ENCODE measurements at places on chromosomes 2 and 18. TPM values are rescaled to one million over a fixed set of nuclear protein-coding genes. Genes with fewer than 3 reads are reported as not detected.

Gene ALK
- not detected for total RNA-seq

Gene SH2D6
- not detected for total RNA-seq

Gene CYP27A1
- 10.4 TPM for total RNA-seq

Gene RND3
- 43.1 TPM for total RNA-seq

Gene SERPINB5
- not detected for total RNA-seq

Gene PPP1R1C
- 33.1 TPM for total RNA-seq

Gene COLEC12
- 5.9 TPM for total RNA-seq

Gene TRIM43
- not detected for total RNA-seq

GRCh38 chr2:134146620-134147019 is 107.3 kb upstream of the MGAT5 start:
- DNase-seq = no peak

GRCh38 chr2:43169099-43169945 is 57.1 kb downstream of the ZFP36L2 start:
- DNase-seq = no peak

- no peak for DNase-seq
Observed at GRCh38 chr2:70938586-70938950, 2.9 kb downstream of the ATP6V1B1 start.

DNA sequence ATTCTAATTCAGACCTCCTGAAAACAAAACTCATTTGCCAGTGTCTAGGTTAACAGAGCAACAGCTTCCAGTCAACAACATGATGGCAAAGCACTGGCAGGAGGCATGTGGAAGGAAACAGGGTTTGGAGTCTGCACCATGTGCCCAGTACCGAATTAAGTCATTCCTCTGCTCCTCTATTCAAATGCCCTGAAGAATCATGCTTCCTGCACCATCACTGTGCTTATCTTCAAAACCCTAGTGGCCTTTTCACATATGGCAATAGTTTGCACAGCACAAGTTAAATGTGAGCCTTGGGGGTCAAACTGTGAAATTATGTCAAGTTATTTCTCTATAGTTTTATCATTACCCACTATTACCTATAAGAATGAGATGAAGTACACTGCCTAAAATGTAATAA is 75.4 kb upstream of the GRB14 start:
- no peak for DNase-seq

GRCh38 chr2:132669908-132670495 is at the start of gene LYPD1:
TSS of gene LYPD1 (minus strand) at chr2:132670205. CDS start at chr2:132669932, 273 bp downstream.
- DNase-seq = no peak

DNA sequence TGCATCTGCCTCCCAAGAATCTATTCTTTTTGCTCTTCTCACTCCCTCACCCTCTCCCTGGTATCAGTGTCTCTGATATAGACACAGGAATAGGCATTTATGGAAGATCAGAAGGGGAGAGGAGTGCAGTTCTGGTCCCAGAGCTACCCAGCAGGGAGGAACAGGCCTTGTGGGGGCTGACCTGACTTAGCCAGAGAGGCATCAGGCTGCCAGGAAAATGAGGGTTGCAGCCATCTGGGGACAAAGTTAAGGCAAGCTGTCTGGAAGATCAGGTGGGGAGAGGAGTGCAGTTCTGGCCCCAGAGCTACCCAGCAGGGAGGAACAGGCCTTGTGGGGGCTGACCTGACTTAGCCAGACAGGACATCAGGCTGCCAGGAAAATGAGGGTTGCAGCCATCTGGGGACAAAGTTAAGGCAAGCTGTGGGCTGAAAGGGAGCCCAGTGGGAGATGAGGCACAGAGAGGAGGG is 69.9 kb upstream of the HK2 start:
- DNase-seq = no peak

DNA sequence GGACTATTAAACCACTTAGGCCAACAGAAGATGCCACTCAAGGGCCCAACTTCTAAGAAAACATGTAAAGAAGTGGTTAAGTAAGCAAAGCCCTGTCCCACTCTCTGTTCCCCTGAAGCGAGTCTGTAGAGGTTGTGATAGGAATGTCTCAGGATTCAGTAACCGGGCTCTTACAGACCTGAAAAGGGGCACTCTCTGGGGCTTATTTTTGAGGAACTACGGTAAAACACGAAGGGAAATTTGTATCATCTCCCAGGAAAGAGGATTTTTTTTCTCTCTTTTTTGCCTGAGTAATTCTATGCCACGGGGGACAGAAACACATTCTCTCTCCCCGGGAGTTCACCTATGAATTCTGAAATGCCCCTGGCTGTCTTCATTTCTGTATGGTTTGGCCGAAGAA is 77.4 kb downstream of the VIT start:
- DNase-seq = no peak

GRCh38 chr2:69646714-69647113 is 3.2 kb upstream of the AAK1 start:
- DNase-seq = no peak

GRCh38 chr2:194822657-194823056 is 834.4 kb upstream of the SLC39A10 start:
- DNase-seq = no peak

- DNase-seq = no peak
Observed at GRCh38 chr2:12960671-12961070, 243.9 kb downstream of the TRIB2 start.

DNA sequence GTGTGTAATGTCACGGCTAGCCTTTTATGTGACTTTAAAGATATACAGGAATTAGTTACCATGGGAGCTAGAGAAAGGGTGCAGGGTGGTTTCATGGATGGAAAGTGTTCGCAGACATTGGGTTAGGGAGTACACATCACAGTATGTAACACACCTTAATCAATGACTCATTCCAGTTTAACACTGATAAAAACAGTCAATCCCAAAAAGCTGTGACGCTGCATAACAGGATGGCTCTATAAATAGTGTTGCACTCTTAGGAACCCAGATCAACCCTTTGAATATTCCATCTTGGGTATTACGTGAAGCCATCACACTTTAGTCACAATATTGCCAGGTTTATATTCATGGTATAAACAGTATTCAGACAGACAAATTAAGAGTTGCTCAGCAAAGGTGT is 33.6 kb downstream of the CAB39 start:
- no peak for DNase-seq

DNA sequence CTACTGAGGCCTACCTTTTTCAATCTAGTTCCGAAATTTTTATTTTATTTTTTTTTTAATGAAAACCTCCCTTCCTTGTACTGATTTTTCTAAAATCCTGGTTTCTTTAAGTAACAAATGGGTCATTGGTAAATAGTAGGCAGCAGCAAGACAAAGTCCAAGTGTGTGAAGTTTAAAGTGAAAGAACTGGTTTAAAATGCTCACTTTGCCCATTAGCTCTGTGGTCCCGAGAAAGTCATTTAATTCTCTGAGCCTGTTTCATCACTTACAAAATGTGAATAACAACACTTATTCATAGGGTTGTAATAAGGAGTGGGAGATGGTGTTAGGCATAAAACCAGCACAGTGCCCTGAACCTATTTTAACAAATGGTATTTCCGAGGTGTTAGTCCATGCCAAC is 426.2 kb downstream of the ERBB4 start:
- DNase-seq = no peak

- no peak for DNase-seq
Observed at GRCh38 chr2:30512243-30512886, 65.3 kb downstream of the LCLAT1 start.

- DNase-seq = no peak
Observed at GRCh38 chr2:69483696-69484095, 46.5 kb upstream of the NFU1 start.

DNA sequence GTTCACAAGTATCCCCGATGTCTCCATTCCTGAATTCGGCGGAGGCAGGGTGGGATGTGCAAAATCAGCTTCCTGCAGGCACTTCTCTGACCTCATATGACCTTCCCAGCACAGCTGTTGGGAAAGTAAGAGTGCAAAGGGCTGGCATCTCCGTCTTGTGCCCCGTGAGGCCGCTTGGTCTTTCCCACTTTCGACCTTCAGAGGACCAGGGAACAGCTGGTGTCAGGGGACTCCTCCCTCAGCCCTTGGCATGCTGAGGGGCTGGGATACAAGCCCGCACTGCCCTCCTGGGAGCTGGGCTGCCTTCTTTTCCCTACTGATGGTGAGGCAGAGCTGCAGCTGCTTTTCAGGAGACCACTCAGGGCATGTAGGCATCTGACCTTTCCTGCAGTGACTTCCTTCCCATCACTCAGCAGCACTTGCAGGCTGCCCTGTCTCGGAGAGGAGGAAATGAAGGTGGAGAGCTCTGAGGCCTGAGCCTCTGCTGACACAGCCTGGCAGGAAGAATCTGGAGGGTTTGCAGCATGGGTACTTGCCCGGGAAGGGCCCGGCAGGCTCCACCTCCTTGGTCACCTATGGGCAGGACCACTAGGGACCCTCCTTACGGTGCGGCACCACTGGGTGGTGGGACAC is 277.2 kb upstream of the HS6ST1 start:
- no peak for DNase-seq

DNA sequence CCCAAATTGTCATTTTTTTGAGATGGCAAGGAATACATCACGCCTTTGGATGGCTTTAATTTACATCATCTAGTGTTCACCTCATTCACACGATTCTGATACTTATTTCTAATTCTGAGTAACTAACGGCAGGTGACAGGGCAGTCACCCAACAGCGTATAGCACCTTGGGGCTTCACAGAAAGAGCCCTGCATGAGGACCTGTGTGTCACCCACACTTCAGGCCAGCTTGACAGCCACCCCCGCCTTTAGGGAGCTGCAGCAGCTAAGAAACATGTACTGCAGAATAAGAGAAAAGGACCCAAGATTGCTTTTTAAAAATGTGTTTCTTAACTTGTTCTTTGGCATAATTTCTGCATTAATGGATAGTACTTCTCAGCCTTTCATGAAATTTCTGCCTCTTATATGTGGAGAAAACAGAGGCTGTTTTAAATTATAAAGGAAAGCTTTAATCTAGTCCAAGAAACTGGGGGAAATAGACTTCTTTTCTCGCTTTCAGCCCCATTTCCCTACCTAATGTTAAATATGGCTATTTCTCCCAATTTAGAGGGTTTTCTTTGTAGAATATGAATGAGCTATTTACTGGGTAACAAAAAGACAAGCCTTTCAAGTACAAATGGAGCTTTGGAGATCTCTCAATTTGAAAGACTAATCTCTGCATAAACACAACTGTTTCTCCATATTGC is 245.1 kb downstream of the LDLRAD4 start:
- no peak for DNase-seq
